GM13977 (cell line): ENCODE measurements at places on chromosomes 5 and 9.

DNA sequence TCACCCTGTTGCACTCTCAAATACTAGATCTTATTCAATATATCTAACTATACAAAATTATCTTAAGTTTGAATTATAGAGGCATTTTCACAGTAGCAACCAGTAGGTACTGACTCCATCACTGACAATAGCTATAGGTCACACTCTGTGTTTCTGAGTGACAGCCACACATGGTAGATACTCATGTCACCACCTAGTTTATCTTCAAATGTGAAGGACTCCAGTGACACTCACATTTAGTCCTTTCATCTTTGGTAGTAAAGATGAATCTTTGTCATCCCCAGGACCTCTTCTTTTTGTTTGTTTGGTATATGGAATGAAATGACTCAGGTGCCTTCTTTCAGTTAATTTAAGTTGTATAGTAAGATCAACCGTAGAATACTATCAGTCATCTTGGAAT is 102.5 kb upstream of the DHFR start:
- no peak for DNase-seq

GRCh38 chr5:125336401-125336800 is 590.0 kb upstream of the ZNF608 start:
- DNase-seq: no peak

DNA sequence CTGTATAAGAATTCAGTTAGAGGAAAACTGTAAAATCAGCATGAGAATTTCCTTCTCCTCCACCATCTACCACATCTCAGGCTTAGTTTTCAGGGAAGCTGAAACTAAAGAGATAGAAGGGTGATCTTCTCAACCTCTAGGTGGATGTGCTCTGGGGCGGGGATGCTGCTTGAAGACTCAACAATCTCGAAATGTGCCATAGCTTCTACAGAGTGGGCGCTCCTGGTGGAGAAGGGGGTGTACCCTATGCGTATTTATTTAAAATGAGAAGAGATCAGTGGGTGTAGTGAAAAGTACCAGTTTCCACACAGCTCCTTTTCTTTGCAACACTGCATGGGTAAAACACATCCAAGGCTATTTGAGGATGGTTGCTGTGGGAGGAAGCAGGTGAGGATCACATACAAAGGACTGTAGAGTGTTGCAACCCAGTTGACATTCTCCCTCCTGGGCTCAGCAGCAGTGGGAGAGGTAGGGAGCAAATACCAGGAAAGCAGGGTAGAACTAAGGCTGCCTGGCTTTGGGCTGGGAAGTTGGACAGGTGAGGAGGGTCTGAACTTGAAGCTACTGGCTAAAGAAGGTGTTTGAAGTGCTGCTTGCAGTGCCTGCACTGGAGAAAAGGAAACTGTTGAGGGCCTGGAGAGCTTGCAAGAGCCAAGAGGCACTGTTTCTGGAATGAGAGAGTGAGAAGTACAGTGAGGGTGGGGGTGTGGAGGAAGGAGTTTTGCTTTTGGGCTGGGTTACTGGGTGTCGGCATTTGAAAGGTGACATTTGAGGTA is 73.1 kb downstream of the MAST4 start:
- DNase-seq: no peak

DNA sequence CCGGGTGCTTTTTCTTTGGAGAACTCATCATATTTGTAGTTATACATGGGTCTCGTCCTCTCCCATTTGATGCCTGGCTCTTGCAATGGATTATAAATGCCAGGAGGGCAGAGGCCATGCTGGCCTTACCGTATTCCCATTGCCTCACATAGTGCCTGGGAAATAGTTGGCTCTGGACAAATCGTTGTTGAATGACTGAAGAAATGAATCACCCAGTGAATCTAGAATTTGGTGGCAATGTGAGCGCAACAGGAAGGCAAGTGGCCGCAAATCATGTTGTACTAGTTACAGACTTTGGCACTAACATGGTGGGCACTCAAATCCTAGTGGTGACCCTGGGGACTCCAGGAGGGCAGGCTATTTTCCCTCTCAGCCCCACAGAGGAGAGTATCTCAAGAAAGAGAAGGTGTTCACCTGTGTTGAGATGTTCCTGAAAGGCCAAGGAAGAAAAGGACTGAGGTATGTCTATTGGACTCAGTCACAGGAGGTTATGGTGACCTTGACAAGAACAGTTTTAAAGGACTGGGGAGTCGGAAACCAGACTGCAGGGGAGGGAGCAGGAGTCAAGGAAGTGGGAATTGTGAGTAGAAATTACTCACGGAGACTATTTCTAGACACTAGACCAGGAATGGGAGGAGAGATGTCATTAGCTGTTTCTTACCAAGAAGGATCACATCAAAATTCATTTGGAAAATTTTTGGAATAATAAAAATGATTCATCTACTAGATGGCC is 61.7 kb upstream of the COL15A1 start:
- no peak for DNase-seq

- DNase-seq: no peak
Measured at GRCh38 chr5:167900340-167900935, 391.0 kb upstream of the WWC1 start.

DNA sequence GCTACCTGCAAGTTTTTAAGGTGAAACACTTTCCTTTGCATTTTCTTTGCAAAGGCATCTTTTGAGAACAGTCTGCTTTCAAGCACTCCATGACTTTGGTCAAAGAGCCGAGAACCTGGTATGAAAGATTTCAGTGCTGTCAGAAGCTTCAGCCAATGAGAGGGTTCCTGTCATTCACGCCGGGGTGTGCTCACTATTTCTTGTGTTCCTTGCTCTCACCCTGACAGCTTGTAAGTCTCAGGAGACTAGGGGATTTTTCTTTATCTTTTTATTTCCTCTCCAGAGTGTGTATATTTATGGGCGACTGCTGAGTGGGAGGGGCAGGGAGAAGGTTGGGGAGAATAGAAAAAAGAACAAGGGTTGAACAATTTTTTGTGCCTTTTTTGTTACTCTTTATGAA is 334.0 kb downstream of the PSAT1 start:
- DNase-seq: no peak

DNA sequence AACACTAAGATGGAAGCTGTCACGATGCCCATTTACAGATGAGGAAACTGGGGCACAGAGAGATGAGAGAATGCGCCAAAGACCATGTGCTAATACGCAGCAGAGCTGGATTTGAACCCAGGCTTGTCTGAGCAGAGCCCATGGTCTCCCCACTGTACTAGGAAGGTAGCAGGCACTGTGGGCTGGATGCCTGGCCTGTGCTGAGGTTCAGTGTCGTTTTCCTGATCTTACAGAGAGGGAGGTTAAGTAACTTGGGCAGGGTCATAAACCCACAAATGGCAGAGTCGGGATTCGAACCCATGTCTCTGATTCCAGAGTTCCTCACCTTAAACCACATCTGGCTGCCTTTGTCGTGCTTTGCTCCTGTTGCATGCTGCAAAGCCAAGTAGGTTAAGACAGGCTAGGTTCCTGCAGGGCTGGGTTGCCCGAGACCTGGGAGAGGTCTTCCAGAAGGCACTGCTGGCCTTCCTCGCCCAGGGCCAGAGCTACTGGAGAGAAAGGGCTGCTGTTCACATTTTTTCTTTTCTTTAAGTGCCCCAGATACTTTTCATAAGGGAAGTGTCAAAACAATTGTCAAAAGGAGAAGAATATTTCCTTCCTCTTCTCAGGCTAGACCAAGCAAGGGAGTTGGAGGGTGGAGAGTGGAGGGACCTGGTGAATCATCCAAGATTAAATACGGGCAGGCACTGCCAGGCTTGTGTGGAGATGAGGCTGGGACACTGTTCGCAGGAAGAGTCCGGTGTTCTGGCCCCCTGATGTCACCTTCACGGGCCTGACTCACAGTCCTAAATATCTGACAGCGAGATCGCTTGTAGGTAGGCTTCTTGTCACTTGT is 3.2 kb downstream of the NEK6 start:
- no peak for DNase-seq

- no peak for DNase-seq
Measured at GRCh38 chr5:143592648-143593047, 189.2 kb upstream of the NR3C1 start.

- no peak for DNase-seq
Measured at GRCh38 chr5:72783354-72783753, 33.1 kb upstream of the TNPO1 start.

DNA sequence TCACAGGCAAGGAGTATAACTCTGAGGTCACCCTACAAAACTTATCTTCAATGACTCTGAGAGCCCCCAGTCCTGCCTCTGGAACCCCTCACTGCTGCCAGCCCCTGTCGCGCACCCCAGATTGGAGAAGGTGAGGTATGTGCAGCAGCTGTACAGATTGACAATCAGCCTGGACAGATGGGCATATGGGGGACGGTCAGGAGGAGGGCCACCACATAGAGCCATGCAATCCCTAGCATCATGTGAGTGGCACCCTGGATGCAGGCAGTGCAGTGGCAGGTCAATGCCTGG is 90.1 kb downstream of the LMX1B start:
- no peak for DNase-seq

- no peak for DNase-seq
Measured at GRCh38 chr5:125181955-125182354, 435.5 kb upstream of the ZNF608 start.

- peak; percentile 35 for DNase-seq
Measured at GRCh38 chr9:101119206-101119819, 90.8 kb downstream of the PLPPR1 start.

DNA sequence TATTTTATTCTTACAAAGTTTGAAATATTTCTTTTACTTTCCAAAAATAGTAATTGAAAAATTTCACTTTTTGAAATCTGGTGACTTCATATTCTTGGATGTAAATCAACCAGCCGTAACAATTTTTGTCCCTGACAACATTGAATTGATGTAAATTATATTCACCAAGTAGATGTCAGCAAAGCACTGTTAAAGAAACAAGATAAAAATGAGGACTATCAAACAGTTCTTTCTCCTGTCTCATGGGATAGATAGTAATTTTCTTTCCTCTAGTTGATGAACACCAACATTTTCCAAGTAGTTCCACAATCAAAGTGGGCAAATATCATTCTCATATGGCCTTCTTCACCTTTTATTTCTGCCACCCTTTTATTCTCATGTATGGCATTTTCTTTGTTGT is 1461.9 kb downstream of the MAT2B start:
- DNase-seq: no peak

GRCh38 chr5:77630114-77630680 is 8.3 kb downstream of the OTP start:
- peak; percentile 93 for DNase-seq

DNA sequence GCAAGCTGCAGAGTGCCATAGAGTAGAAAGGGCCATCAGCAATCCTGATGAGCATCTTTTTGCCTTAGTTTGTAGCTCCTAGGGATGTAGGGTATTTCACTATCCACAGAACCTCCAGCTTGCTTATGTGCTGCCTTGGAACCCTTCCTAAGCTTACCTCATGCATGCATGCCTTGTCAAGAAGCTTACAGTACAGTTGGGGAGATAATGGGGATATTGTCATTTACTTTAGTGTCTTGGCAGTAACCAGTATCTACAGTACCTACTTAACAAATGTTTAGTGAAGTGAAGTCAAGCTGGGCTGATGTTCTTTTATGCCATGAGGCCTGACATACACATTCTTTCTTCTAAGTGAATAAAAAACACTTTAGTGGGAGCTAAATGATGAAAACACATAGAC is 164.6 kb upstream of the PPP1R2B start:
- no peak for DNase-seq

GRCh38 chr5:67805666-67806348 is 409.7 kb upstream of the PIK3R1 start:
- DNase-seq: no peak

DNA sequence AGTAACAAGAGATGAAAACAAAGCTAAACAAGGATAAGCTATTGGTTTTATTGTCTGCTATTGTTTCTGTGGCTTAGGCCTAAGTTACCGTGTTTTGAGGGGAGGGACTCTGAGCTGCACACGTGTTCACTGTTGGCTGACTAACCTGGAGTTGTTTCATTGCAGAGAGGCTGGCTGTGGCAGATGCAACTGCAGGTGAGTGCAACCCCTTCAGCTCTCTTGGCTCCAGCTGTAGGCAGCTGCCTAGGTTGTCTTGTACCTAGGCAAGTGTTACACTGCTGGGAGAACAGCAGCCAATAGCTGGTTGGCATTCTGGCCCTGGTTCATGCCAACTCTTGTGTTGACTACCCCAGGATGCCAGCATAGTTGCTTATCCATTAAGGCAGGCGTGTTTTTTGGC is 17.6 kb upstream of the MATR3 start:
- DNase-seq: no peak

- no peak for DNase-seq
Measured at GRCh38 chr9:129632460-129632859, 6.5 kb downstream of the NTMT1 start.

GRCh38 chr5:81719743-81720345 is 31.1 kb downstream of the SSBP2 start:
- DNase-seq: no peak

GRCh38 chr9:34573599-34574325 is 15.8 kb downstream of the CNTFR start:
- no peak for DNase-seq

GRCh38 chr9:128946571-128947276 is 679 bp downstream of the DOLK start:
- DNase-seq: no peak

- DNase-seq: no peak
Measured at GRCh38 chr5:143024228-143024920, 254.2 kb downstream of the ARHGAP26 start.

- DNase-seq: no peak
Measured at GRCh38 chr9:90698871-90699440, 56.3 kb upstream of the DIRAS2 start.

DNA sequence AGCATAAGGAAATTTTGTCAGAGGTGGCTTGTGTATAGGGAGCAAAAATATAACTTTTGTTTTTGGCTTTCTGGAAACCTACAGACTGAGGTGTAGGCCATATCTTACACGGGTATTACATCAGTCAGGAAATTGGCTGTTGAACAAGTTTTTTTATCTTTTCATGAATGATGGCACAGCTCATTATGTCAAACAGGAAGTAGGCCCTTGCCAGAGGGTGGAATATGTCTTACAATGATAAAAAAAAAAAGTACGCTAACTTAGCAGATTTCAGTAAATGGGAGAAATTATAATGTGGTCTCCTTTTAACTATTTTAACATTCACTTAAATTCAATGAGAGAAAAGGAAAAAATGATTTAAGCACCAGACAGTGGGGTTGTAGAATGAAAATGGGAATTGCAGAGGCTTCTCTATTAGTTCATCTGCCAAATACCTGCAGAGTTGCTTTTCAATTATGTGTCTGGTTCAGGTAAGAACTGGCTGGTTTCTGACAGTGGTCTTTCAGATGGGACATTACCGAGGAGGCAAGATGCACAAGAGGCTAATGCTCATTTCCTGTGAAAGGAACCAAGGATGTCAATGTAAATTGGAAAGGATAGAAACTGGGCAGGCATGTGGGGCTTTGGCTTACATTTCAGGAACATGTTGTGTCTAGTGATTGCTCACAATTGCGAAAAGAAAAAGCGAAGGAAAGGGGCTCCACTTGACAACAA is 169.9 kb downstream of the NNT start:
- DNase-seq: no peak

- no peak for DNase-seq
Measured at GRCh38 chr9:111198936-111199335, 131.1 kb downstream of the OR2K2 start.

DNA sequence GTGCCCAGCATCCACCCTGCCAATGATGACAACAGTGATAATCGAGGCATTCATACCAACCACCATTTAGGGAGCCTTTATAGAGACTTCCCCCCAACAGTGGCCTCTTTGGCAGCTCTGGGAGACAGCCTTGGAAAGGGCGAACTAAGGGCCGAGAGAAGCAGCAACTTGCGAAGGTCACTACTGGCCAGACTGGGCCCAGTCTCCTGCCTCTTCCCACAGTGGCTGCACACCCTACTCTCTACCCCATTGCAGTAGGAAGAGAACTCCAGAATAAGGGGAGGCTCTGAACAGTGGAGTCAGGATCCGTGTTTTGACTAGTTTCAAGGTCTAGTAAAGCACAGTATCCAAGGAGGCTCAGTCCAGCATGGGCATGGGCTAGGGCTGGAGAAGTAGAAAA is 5.3 kb downstream of the LHX6 start:
- no peak for DNase-seq
